ENCODE measurements at places on chromosomes 16 and 17.
A peak's percentile ranks its signal among the peaks of the same experiment; 100 is the strongest.

- peak; percentile 53 for DNase-seq
Measured at GRCh38 chr17:74960570-74961342, 11.8 kb downstream of the HID1 start.

DNA sequence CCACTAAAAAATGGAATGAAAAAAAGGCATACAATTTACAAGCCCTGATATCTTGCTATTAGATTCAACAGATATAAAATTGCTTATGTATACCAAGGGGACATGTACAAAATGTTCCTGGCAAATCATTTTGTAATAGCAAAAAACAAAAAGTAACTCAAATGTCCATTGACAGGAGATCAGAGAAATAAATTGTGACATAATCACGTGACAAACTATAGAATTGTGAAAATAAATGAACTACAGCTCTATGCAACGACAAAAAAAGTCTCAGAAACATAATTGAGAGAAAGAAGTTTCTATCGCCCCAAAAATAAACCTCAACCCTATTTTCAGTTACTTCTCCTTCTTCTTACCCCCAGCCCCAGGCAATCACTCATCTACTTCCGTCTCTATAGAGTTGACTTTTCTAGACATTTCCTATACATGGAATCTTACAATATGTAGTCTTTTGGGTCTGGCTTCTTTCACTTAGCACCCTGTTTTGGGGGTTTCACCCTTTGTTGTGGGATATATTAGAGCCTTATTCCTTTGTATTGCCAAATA is 12.1 kb upstream of the ACE start:
- peak; percentile 49 for DNase-seq

- no peak for DNase-seq
Measured at GRCh38 chr16:28103516-28104170, 40.1 kb upstream of the GSG1L start.

- no peak for DNase-seq
Measured at GRCh38 chr16:23595246-23595950, 718 bp downstream of the NDUFAB1 start.

- no peak for DNase-seq
Measured at GRCh38 chr16:27264151-27264550, 4.4 kb downstream of the NSMCE1 start.

DNA sequence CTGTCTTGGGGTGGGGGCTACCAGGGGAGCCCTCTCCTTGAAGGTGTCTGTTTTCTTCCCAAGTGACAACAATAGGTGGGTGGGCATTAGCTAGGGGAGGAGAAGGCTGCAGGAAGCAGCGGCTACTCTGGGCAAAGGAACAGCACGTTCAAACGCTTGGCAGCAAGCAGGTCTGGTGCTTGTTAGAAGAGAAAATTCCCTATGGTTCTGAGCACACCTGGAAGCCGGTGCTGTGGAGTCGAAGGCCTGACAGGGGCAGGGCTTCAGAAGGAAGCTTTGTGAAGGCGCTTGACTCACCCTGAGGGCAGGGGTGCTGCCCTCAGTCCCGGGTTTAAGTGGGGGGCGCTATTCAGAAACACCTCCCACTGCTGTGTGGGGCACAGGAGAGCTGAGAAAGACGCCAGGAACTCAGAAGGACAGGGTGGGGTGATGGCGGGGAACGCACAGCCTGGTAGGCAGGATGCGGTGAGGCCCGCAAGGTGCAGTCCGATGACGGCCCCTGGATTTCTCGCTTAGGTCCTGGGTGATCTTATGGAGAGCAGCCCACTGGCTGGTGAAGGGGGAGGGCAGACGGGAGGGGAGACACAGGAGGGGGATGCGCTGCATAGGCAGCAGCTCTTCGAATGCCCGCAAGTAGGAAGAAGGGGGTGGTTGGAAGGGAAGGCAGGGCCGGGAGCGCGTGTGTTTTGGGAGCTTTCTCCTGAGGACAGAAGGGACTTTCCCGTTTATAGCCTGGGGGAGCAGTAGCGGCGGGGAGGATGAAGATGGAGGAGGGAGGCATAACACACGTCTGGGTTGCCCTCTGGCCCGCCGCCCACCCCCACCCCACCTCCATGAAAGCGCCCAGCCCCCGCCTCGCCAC is 3.2 kb downstream of the GJD3 start:
- no peak for DNase-seq

DNA sequence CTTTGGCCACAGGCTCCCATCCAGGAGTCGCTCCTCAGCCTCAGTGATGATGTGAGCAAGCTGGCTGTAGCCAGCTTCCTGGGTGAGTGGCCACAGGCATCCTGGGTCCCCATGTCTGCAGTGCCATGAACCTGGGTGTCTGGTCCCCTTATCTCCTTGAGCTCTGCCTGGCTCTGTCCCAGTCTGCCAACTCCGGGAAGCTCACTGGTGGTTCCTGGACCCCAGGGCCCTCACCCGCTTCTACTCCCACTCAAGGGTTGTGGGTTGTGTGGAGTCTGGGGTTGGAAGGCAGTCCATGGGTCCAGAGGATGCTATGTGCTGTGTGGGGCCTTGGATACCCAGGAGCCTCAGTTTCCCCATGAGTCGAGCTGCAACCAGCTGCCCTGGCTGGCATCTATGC is 11.7 kb upstream of the SMIM5 start:
- no peak for DNase-seq

DNA sequence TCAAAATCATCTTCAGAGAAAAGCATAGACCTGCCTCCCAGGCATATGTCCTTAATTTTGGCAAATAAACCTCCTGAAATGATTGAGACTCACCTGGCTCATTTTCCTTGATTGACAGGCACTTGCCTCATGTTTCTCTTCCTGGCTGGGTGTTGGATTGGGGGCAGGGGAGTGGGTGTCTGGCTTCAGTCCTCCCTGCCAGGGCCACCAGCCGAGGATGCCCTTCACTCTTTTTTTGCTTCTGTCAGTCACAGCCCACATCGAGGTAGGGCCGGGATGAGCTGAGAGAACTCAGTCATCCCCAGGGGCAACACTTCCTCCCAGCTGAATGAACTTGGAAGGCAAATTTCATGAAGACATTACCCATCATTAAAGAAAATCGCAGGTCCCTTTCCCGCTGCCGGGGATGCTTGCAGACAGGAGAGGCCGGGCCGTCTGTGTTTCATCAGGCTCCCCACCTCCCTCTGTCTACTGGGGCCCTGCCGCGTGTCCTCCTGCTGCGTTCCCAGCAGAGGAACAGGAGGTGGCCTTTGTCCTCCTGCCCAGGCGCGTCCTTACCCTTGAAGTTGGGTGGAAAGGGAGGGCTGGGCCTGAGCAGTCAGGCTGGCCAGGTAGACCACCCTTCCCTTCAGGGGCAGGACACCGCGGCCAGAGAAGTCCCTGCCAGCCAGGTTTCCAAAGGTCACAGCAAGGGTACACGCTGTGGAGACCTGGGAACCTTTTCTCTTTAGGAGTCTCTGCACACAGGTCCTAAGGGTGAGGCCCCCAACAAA is 11.2 kb upstream of the DNAH17 start:
- no peak for DNase-seq

GRCh38 chr16:81251871-81252270 is 13.4 kb downstream of the BCO1 start:
- DNase-seq = no peak
